Heart right ventricle (tissue), 16 donors: ENCODE measurements at places on chromosomes 16 and 17.

DNA sequence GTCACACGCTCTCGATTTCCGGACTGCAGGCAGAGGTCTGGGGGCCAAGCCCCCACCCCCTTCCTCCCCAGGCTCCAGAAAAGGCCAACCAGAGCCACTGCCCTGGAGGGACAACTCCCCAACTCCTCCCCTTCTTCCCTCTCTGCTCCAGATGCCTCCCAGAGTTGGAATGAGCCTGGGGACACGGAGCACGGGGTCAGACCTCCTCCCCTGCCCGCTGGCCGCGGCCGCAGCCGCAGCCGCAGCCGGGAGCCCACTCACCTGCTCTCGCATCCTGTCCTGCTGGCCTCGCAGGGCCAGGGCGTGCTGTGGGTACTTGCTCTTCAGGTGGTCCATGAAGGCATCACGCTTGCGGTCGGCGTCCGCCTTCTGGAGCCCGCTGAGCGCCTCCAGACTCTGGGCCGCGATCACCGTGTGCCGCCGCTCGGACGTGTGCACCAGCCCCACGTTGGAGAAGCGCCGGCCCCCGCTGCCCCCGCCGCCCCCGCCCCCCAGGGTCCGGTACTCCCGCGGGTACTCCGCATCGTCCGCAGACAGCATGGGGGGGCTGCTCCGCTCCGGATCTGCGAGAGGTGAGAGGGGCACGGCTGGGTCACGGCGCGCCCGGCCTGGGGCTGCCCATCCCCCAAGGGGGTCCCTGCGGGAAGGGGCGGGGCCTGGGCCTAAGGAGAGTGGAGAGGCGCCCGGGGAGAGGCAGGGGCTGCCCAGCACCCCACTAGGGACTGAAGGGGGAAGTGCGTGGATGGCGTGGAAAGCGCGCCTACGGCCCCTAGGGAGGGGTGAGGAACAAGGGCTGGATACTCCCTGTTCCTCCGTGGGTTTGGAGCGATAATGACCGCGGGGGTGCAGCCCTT lies 27.3 kb downstream of the SRCIN1 start:
- DNase-seq, result no peak

GRCh38 chr16:12303653-12304052 lies 327.1 kb downstream of the SNX29 start:
- DNase-seq, result no peak

GRCh38 chr17:82931699-82932517 lies 92.1 kb upstream of the ZNF750 start:
- DNase-seq, result peak; percentile 59

- DNase-seq, result no peak
Observed at GRCh38 chr17:74639704-74640151, 16.2 kb upstream of the CD300E start.

DNA sequence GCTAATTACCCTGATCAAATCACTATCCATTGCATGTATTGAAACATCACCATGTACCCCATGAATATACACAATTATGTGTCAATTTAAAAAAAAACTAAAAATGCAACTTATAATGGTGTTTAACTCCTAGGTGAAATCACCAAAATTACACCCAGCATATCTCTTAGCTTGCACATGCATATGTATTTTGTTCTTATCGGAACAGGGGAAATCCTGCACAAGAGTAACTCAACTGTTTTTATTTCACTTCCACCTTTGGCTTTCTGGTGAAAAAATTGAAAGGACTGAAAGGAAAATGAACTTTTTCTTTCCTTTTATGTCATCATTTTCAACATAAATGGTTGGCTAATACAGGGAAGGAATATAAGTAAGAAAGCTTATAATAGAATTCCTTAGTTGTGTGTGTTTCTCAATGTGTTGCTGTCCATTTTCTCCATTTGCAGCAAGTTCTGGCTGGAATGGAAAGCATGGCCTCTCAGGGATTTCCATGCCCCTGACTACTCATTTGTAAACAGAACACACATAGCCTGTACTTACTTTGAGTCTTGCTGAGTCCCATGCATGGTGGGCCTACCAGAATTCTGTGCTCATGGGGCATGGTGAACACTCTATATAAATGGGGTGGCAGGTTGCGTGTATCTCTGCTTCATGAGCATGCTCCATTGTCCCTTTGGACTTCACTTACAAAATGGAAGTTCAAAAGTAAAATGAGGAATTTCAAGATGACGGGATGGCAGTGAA lies 462.0 kb downstream of the HS3ST3B1 start:
- no peak for DNase-seq
